Activated CD4-positive, alpha-beta T cell treated with anti-CD3 and anti-CD28 coated beads for 36 hours (primary cell): ENCODE measurements at places on chromosomes 16 and 17.
A peak's percentile ranks its signal among the peaks of the same experiment; 100 is the strongest.

GRCh38 chr16:85898521-85899442, at the start of gene IRF8:
IRF8 (plus strand) TSS chr16:85899162; CDS start chr16:85903016, 3,854 bp downstream.
- H3K4me3 ChIP-seq = peak within 1 kb of the TSS; percentile 78
- peaks cover 3% of the 10 kb centered on the region for H3K27me3 ChIP-seq
- DNase-seq = peak; percentile 92
- H3K36me3 ChIP-seq = peaks cover 46% of the 10 kb centered on the region

DNA sequence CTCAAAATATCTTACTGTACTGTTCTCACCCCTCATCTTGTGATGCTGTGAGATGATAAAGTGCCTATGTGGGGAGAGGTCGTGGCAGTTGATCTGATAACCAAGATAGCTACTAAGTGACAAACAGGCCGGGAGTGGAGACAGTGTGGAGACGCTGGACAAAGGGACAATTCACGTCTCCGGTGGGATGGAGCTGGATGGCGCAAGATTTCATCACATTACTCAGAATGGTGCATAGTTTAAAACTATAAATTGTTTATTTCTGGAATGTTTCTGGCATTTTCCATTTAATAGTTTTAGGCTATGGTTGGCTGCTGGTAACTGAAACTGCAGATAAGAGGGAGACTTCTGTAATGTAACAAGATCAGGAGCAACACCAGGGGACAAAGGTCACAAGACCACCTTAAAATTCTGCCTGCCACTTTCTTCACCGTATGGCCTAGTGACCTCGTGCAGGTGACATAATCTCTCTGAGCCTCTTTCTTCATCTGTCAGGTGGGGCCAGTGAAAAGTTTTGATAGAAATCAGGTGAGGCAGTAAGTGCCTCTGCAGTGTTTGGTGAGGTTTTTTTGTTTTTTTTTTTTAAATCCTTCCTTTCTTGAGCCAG, 54.4 kb upstream of the LGALS9 start:
- H3K36me3 ChIP-seq = peaks cover 37% of the 10 kb centered on the region
- H3K4me3 ChIP-seq = no peak overlapping the region
- H3K27ac ChIP-seq = peak overlapping the region; percentile 73
- no peak for DNase-seq
- H3K27me3 ChIP-seq = no peaks in the 10 kb centered on the region

DNA sequence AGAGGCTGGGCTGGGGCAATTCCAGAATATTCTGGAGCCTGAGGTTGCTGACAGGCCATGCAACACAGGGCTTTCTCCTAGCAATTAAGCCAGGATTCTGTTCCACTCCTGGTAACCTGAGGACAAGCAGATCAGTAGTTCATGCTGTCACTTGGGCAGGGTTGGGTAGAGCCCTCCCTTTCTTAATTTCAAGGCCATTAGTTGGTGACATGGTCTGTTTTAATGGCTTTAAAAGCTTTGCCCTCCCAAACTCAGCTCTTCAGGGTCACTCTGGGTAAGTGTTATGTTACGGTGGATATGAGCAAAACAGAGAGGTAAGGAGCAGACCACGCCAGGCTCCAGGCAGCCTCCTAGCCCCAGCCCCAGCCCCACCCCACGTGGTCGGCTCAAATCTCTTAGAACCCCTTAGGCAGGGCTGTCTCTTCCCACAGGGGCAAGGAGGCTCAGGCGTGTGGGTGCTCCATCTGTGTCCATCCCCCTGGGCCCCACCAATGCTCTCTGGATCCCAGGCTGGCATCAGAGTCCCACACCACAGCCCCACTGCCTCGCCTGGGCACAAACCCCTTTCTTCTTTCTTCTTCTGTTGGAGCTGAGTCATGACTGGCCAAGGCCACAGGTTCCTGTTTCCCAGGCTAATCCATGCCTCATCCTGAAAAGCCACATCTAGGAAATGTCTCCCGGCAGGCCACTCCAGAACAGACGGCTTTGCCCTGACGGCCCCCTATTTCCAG, 27.5 kb downstream of the CEP295NL start:
- no peak for DNase-seq
- no peak overlapping the region for H3K4me3 ChIP-seq
- peaks cover 19% of the 10 kb centered on the region for H3K4me1 ChIP-seq
- H3K27ac ChIP-seq = no peak overlapping the region

- DNase-seq = no peak
- H3K27ac ChIP-seq = no peak overlapping the region
These were observed 46.6 kb upstream of the TANC2 start for GRCh38 chr17:62919388-62919787.

- no peak overlapping the region for H3K27ac ChIP-seq
- H3K27me3 ChIP-seq = peaks cover 2% of the 10 kb centered on the region
- no peaks in the 10 kb centered on the region for H3K4me1 ChIP-seq
These were observed 77.0 kb upstream of the CA10 start for GRCh38 chr17:52235516-52235915.
